Activated CD8-positive, alpha-beta memory T cell treated with anti-CD3 and anti-CD28 coated beads for 1 hour (primary cell): ENCODE measurements at places on chromosomes 11 and 22.

DNA sequence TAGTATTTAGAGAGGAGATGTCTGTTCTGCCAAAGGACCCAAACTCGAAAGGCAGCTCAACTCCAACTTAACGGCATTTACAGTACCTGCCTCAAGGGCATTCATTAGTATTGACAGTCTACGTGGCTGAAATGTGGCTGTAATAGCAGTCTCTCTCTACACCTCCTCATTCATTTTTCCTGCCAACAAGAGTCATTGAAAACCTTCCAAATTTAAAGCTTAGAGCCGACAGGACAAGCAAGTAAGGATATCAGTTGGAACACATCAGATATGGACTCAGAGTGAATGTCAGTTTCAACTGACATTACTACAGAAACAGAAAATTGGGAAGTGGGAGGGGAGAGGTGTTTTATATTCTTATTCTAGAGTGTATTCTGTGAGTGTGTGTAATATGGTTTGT, 253.1 kb downstream of the CADM1 start:
- DNase-seq = no peak

DNA sequence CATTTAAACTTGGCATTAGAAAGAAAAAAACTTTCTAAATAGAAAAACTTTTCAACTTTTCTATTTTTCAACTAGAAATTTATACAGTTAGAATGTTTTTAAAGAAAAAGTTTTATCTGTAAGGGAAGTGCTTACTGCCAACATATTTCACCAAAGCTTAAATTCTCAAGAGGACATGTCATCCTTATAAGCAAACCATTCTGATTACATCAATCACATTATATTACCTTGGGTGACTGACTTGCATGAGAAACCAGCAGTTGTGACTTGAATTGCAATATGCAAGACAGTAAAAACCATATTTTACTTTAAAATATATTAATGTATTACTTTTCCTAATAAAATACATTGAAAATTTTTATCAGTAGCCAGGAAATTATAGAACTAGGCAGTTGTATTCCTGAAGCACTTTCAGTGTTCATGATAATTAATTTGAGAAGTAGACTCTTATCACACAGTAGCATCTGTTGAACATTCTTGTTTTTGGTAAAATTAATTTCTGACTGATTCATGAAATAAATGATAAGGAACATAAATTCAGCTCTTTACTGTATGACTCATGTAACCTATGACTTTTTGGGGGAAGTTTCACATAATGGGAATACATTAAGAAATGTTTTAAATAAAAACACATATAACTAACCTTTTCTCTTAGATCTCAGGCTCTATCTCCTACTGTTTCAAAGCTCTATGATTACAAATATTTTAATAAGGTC, 345.0 kb upstream of the CCDC179 start:
- DNase-seq = no peak

DNA sequence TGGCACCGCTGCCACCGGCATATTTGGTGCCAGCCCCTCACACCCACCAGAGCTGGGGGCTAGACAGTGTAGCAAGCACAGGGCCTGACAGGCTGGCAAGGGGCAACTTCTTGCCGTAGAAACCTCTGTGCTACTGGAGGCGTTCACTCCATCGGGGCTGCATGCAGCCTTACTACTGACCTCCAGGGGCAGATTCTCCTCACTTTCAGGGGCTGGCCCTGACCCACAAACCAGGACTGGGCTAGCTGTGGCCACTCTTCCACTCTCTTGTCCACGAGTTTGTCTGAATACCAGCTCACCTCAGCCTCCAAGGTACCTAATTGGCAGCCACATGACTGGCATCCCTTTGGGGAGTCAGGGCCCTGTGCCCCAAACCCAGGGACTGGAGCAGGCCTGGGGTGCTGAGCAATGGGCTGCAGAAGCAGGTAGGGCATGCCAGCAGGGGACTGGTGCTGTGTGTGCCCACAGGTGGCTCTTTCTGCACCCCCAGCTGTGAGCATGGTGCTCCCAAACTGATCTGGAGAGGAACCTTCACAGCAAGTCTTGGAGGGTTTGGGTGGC, 2.1 kb upstream of the LMO1 start:
- DNase-seq = no peak

GRCh38 chr11:2901196-2901796, 15.7 kb upstream of the CDKN1C start:
- DNase-seq = no peak

DNA sequence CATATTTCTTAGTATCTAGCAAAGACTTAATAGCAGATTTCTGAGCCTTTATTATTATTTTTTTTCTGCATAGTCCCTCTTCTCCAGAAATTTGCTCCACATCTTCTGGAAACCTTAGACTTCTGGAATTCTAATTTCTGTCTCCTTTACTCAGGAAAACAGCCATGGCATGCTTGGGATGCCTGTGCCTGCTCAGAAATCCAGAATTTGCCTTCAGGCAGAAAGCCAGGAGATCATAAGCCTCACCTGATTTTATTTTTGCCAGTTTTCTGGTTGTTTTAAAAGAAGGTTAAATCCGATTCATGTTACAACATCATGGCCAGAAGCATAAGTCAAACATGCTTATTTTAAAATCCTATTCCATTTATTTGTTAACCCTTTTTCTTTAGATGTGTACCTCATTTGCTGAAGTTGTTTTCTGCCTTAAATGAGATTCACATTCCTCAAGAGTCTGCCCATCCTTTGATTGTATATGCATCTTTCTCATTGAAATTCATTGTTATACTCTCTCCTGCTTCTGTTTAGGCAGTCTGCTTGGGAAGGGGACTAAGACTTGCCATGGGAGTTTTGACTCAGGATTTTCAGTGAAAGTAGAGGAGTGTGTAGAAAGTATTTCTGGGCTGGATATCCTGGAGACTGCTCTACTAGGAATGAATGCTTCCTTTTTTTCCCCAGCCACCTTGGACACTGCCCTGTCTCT, 37.1 kb downstream of the SIK2 start:
- DNase-seq = no peak

- DNase-seq = no peak
These were observed 3.2 kb upstream of the KLHDC7B start for GRCh38 chr22:50542416-50542927.

DNA sequence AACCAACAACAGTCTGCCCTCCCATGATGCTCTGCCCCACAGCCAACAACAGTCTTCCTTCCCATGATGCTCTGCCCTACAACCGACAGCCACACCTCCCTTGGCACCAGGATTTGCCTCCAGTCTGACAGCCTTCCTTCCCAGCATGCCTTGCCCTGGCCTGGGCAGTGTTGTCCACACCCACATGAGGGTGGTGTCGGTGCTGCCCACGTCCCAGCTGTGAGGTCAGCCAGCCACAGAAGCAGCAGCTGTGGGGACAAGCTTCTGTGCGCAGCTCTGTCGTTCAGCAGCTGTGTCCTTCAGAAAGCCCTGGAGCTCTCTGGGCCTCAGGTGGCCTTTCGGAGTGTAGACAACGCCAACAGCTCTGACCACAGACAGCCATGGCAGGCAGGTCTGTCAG, 1378.9 kb downstream of the BRD1 start:
- no peak for DNase-seq

DNA sequence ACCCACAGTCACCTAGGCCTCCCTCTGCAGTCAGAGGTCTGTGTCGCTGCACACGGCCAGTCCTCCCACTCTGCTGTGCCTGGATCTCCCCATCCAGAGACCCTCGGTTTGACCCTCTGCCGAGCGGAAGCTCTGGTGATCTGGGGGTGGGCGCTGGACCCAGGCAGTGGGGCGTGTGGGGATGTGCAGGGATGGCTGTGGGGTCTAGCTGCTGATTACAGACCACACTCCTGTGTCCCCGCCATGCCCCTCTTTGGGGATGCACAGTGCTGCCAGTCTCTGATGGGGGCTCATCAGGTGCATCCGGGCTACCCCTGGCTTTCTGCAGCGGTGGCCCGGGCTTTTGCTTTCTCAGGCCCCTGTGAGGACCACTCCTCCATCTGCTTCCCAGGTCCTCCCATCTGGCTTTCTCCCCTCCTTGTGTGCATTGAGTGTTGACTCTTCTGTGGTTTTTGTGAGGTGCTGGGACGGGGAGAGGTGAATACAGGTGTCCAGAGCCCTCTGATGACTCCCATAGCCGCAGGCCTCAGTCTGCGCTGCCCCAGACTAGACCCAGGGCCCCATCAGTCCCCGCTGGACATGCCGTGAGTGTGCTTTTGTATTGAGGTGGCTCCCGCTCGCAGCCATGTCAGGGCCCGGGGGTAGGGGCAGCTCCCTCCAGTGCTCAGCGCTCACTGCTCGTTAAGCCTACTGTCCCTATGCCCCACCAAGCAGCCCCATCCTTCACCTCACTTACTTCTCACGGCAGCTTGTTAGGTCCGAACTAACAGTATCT, 251.6 kb downstream of the TBC1D22A start:
- DNase-seq = no peak

DNA sequence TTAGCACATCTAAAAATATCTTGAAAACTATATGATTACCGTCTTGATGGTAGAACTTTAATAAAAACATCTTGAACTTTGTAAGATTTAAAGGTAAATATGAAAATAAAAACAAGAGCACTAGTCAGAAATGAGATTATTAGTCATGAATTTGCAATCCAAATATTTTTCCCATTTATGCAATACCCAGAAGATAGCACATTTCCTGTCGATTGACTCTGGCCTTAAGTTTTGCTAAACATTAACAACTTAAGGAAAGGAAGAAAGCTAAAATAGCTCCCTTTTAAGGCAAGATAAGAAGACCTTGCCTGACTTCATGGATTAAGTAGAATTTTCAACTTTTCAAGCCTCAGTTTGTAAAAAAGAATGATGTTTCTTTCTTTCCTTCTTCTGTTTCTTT, 1374.7 kb upstream of the RAG2 start:
- no peak for DNase-seq

- DNase-seq = no peak
These were observed 1154.2 kb upstream of the TENM4 start for GRCh38 chr11:80595011-80595410.

- no peak for DNase-seq
These were observed 171.5 kb downstream of the MN1 start for GRCh38 chr22:27629908-27630673.

DNA sequence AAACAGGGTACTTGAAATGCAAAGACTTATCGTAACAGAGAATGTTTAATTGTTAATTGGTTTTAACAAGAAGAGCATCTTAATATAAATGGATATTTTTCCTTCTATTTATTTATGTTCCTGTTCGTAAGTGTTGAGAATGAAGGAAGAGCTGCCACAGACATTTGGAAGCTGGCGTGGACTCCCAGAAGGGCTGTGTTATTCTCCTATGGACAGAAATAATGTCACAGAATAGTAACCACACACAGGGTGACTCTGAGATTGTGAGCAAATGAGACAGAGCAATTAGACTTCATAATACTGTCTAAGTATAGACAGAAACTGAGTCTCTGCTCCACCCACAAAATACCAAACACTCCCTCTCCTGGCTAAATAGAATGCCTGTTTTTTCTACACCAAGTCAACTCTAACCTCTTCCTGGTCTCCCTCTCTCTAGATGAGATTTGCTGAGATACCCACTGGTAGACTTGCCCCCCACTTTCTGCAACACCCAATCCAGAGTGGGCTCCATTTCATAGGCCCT, 6.1 kb downstream of the APOL3 start:
- no peak for DNase-seq

DNA sequence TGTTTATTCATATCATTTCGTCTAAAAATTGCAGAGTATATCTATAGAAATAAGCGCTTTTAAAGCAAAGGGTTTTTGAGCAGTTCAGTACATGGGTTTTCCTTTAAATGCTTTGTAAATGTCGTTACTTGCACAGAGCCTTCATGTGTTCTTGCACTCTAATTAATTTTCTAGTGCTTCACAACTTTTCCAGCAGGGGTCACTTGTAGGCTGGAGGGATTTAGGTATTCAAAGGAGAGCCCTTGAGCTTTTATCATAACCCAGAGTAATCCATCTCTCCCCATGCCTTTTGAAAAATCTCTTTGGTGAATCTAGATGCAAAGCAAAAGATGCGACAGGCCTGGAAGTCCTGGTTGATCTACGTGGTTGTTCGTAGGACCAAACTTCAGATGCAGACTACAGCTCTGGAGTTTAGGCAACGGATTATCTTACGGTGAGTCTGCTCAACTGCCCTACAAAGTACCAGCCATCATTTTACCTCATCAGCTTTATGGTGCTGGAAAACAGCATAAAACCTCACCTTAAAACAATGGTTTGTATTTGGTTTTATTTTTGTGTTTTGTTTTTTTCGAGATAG, 60.4 kb downstream of the SFI1 start:
- no peak for DNase-seq

GRCh38 chr11:123494195-123495050, 64.4 kb downstream of the GRAMD1B start:
- DNase-seq = no peak

- DNase-seq = no peak
These were observed 29.5 kb downstream of the KREMEN1 start for GRCh38 chr22:29102300-29102699.

DNA sequence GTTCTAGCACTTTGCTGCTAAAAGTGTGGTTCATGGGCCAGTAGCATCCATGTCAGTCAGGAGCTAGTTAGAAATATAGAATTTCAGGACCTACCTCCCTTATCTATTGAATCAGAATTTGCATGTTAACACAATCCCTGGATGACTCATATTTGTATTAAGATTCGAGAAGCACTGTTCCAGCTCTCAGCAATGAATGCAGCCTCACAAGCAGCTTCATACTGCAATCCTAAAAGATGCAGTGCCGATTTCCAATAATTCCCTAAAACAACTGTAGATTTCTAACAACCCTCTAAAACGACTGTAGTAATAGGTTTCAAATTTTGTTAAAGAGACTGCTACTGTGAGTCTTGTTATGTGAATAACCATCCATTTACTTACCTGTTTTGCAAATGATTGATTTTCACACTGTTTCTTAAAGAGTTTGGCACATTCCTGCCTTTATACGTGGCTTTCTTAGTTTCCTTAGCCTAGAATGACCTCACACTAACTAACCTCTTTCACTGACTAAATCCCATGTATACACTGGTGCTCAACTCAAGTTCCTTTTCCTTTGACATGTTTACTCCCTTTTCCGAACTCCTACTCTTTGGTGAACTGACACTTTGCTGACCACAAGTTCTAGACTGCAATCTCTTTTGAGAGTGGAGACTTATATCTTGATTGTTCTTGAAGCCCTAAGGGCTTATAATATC, 511.8 kb downstream of the METTL15 start:
- no peak for DNase-seq

DNA sequence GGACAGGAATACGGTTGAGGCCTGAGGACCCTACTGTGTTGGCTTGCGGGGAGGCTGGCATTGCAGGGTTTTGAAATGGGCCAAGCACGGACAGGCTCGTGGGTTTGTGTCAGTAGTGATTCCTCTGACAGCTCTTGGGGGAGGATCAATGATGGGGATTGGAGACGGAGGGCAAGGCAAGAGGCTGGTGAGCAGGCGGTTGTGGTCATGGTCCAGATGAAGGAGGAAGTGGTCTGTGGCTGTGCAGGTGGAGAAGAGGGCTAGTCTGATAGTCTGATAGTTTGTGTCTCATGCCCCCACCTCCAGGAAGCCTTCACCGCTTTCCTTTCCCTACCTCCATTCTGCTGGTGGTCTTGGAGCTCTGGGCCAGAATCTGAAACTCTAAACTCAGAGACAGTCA, 3.0 kb downstream of the MAFF start:
- DNase-seq = no peak

GRCh38 chr11:45180179-45180847, 33.9 kb downstream of the PRDM11 start:
- DNase-seq = no peak
